ENCODE measurements at places on chromosomes 13 and 19.
A peak's percentile ranks its signal among the peaks of the same experiment; 100 is the strongest.

- peak; percentile 9 for DNase-seq
- no peak overlapping the region for H3K27ac ChIP-seq
- H3K27me3 ChIP-seq: no peaks in the 10 kb centered on the region
- H3K36me3 ChIP-seq: no peaks in the 10 kb centered on the region
- no peak overlapping the region for H3K4me3 ChIP-seq
- H3K4me1 ChIP-seq: no peaks in the 10 kb centered on the region
These were observed 24.9 kb downstream of the CPAMD8 start for GRCh38 chr19:17001603-17002183.

DNA sequence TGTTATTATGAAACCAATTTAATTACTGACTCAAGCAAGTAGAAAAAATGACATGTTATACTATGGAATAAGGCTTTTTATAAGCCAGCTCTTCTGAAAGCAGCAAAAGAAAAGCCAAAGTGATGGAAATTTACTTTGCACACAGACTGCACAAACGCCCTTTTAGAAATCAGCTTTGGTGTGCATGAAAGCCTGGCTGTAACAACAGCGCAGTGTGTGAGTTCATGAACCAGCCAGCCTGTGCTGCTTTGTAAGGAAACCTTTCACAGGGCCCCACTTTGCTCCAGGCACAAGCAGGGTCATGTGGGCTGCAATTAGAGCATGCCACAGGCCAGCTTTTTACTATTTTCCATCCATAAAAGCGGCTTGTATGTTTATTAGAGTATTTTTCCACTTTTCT is 13.6 kb upstream of the IFT88 start:
- no peaks in the 10 kb centered on the region for H3K27me3 ChIP-seq
- peaks cover 32% of the 10 kb centered on the region for H3K4me1 ChIP-seq
- DNase-seq: peak; percentile 78
- H3K27ac ChIP-seq: peak overlapping the region; percentile 82

- H3K27ac ChIP-seq: no peak overlapping the region
- no peaks in the 10 kb centered on the region for H3K4me1 ChIP-seq
- H3K4me3 ChIP-seq: no peak overlapping the region
- DNase-seq: no peak
These were observed 185.4 kb downstream of the KDM4B start for GRCh38 chr19:5154129-5154798.

DNA sequence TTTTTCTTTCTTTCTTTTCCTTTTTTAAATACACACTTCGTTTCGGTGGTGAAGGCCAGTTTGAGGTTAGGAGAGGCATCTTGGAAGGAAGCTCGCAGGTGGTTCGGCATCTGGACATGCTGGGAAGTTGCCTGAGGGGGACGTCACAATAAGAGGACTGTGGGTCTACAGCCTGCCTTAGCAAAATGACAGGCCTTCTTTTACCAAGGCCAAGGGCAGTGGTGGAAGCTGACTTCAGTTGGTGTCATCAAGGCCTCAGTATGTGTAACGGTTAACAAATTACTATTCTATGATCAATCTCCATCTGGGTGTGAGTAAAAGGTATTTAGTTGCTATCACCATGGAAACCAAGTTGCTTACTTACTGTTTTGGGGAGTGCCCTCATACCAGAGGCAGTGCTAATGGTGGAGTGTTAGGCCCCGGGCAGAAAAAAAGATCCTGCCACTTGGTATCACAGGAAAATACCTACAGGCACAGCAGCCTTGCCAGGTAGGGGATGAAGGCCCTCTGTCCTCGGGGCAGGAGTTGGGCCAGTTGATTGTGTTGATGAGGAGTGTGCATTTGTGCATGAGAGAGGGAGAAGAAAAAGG is 10.3 kb downstream of the ACTN4 start:
- H3K27ac ChIP-seq: peak overlapping the region; percentile 70
- H3K27me3 ChIP-seq: no peaks in the 10 kb centered on the region
- no peak for DNase-seq
- H3K4me3 ChIP-seq: no peak overlapping the region

DNA sequence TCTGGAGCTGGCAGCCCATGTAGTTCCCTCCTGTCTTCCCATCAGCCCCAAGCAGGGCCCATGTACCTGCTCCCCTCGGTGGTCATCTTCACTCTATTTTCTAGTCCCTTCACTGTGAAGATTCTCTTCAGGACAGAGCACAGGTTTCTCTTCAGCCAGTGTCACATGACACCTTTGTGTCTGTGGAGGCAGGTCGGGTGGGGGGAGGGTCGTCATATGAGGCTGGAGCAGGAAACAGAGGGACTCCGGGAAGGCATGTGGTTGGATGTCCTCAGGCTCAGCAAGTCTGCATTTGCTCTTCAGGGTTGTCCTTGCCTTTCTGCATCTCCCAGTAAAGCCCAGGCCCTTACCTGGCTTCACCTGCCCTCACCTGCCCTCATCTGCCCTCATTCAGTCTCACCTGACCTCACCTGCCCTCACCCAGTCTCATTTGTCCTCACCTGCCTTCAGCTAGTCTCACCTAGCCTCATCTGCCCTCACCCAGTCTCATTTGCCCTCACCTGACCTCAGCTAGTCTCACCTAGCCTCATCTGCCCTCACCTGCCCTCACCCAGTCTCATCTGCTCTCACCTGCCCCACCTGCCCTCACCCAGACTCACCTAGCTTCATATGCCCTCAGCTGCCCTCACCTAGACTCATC is 120.3 kb downstream of the ZDHHC20 start:
- no peak overlapping the region for H3K27ac ChIP-seq
- DNase-seq: no peak
- H3K4me1 ChIP-seq: no peaks in the 10 kb centered on the region
- no peaks in the 10 kb centered on the region for H3K36me3 ChIP-seq
- no peaks in the 10 kb centered on the region for H3K27me3 ChIP-seq
